Activated CD8-positive, alpha-beta memory T cell treated with anti-CD3 and anti-CD28 coated beads for 1 hour (primary cell): ENCODE measurements at places on chromosomes 4 and X.

DNA sequence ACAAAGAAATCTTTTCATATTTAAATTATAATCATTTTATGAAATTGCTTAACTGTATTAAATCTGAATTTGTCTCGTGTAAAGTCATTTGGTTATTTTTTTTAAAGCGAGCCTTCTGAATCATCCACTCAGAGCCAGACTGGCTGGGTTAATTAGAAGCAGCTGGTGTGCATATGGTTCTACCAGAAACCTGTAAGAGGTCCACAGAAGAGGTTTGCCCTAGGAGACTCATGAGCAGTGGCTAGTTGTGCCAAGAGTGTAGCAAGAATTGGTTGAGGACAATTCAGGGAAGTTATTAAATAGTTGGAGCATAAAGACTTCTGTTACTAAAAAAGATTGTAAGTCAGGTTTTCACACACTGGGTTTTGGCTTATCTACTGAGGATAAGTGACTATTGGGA, 267.4 kb downstream of the IL1RAPL2 start:
- DNase-seq: no peak

GRCh38 chr4:112181358-112182000, 36.2 kb downstream of the FAM241A start:
- DNase-seq: no peak

DNA sequence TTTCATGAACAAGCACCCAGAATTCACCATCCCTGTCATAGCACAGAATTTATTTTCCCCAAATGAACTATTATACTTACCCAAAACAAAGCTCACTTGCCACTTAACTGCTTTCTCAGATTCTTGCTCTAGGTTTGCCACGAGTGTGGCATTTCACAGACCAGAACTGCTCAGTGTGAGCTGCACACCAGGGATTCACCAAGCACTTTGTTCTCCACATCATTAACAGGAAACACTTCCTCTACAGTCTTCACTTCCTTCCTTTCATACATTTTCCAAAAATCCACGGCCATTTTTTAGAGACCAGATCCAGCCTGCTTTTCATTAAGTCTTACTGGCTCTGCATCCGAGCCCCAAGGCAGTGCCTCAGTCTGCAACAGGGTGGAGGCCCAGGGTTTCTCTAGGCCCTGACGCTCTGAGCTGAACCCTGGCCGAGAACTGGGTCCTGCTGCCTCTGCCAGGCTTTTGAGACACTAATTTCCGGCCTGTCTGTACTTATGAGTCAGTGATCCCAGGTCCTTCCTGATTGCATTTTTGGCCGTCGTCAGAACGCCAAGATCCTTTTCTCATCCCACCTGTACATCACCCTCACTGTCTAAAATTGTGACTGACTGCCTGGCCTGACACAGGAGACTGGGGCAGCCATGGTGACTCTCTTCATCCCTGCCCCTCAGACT, 67.6 kb upstream of the MTNR1A start:
- no peak for DNase-seq

DNA sequence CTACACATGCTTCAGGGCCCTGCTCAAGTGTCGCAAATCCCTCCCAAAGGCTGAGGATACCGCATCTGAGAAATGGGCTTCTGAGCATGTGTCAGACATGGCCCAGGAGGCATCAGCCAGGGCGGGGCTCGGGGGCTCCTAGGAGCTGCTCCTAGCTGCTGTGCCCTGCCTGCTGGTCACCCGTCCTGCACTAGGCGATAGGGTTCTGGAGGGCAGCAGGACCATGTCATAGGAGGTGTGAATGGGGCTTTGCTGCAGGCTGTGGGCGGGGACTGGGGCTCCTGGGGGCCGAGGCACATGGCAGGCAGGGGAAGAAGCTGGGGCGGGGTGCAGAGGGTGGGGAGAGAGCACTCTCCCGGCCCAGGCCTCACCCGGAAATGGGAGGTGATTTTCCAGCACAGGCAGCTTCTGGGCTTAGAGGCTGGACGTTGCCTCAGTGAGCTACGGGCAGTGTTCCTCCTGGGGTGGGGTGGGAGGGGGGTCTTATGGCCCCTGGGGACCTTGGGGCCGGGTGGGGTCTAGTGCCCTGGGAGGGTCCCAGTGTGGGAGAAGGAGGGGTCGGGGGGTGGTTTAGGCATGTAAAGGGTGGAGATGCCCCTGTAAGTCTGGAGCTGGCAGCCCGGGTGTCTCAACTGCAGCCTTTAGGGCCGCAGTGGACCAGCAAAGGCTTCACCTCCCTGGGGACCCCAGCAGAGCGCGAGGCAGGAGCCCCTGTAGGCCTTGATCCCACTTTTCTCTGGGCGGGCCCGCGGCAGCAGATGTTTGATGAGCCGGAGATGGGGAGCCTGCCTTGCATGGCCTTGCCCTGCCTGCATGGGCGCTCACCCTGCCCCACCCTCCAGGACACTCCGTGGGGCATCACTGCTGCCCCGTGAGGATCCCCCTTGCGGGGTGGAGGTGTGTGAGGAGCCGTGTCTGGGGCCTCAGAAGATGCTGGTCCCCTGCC, 98.6 kb upstream of the LRPAP1 start:
- no peak for DNase-seq

- DNase-seq: no peak
Measured at GRCh38 chr4:145293658-145294057, 113.3 kb upstream of the OTUD4 start.

GRCh38 chr4:37631551-37631950, 54.6 kb downstream of the RELL1 start:
- DNase-seq: no peak

DNA sequence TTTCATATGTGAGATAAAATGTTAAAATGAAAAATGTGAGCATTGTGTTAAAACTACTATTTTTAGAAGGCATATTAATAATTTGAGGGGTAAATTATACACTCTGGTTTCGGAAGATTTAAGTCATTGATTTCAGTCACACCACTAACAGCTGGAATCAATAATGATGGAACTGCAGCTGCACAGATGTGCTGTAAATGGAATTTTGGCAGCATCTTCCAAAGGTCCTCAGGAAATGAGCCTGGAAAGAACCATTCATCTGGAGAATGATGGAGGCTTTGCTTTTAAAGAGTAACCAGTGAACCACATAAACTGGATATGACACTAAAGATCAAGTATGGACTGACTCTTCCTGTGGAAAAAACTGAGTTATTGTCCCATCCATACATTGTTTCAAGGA, 759.0 kb upstream of the EPHA5 start:
- no peak for DNase-seq

DNA sequence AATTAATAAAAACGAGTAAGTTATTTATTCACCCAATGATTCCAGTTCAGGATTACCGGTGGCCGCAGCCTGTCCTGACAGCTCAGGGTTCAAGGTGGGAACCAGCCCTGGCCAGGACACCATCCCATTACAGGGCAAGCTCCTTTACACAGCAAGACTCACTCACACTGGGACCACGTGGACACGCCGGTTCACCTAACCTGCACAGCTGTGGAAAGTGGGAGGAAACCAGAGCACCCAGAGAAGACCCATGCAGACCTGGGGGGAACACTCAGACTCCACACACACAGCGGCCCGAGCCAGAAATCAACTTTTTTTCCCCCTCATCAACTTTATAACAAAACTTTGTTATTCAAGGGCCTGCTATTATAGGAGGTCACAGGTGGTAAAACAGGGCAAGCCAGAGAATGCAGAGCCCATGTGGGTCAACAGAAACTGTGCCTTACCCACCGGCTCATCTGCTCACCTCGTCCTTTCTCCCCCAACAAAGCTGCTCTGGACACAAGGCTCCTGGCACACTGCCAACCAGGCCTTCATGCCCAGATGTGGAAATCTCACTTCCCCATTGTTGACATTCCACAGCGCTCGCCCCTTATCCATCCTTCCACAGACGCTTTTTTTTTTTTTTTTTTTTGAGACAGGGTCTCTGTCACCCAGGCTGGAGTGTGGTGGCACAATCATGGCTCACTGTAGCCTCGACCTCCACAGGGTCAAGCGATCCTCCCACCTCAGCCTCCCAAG, 8.0 kb upstream of the ODAPH start:
- no peak for DNase-seq

DNA sequence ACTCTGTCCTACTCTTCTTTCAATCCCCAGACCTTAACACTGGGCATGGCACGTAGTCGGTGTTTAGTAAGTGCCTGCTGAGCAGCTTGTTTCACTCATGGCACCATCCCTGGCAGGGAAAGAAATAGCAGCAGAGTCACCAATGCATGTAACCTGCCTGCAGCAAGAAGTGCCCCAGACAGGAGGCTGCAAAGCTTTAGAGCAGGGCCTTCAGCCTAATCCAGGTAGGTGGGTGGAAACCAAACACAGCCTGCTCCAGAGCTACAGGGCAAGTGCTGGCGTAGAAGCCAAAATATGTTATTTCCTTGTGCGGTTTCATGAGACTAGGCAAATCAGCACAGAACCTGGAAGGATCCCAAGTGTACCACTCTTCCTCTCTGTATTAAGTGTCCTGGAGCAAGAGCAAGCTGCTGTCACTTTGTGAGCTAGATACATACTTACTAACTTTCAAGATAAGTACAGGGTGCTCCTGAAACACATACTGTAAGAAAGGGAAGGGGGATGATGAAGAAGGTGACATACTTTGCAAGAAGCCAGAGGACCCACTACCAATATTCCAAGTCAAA, 5.5 kb downstream of the PROM1 start:
- no peak for DNase-seq

DNA sequence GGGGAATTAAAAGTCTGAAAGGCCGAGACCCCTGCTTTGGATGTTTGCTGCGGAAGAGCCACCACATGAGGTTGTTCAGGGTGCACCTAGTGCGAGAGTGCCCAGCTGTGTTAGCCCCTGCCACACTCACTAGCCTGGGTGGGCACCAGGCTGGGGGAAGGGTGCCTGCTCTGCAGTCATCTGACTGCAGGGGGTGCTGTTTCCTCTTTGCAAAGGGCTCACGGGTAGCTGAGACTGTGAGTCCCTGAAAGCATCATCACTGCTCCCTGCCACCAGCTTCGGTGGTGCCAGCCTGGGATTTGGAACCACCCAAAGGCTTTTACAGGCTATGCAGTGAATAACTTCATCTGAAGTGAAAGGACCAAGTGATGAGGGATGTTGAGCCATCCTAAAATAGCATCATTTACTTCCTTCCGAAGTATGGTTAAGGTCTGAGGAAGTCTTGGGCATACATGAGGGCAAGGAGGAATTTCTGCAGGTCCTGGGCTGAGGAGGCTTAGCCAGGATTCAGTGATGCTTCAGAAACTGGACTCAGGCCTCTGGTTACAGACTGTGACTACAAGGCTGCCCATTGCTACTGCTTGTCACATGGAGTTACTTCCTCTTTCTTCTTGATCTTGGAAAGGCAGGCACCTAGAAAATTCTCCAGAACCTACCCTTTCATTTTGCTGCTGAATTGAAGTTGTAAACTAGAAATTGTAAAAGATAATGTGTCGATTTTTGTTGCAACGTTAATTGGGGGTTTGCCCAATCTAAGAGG, 293.2 kb upstream of the PRPS2 start:
- DNase-seq: no peak

- DNase-seq: no peak
Measured at GRCh38 chrX:105658136-105658535, 164.2 kb upstream of the NRK start.

GRCh38 chr4:4362991-4363697, 23.8 kb upstream of the NSG1 start:
- no peak for DNase-seq

DNA sequence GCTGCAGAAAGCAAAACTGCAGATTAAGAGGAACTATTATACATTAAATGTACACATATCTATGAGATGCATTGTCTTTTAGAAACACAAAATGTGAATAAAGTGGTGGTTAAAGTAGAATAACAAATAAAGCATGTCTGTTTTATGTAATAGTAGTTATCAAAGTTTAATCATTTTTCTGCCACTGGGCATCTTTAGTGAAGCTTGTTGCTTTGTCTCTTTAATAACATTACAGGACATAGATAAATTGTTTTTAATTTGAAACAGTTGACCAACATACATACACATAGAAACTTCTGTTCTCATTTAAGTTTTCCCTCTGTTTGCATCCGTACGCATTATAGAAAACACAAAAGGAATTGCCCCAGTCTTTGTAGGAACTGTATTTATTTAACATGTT, 1700.0 kb upstream of the ADGRL3 start:
- DNase-seq: no peak
